ENCODE measurements at places on chromosomes 16 and 17.

DNA sequence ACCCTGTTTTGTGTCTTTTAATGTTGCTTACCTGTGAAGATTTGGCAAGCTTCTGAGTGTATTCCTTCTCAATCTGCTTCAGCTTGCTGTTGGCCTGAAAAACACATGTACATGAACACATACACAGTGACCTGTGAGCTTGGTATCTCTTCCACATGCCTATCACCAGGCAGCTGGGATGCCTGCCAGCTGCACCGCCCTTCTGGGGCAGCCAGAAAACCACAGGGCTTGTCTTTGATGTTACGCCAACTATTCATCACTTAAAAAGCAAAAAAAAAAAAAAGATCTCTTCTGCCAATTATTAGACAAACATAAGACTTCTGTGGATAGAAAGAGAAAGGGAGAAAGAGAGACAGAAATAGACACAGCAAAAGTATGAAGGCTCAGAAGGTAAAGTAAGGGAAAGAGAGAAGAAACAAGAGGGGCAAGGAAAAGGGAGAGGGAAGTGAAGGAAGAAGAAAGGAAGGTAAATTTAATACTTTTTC is 189.2 kb upstream of the AXIN2 start:
- no peak overlapping the region for H3K27ac ChIP-seq
- no peak for DNase-seq
- no peak overlapping the region for H3K4me3 ChIP-seq

DNA sequence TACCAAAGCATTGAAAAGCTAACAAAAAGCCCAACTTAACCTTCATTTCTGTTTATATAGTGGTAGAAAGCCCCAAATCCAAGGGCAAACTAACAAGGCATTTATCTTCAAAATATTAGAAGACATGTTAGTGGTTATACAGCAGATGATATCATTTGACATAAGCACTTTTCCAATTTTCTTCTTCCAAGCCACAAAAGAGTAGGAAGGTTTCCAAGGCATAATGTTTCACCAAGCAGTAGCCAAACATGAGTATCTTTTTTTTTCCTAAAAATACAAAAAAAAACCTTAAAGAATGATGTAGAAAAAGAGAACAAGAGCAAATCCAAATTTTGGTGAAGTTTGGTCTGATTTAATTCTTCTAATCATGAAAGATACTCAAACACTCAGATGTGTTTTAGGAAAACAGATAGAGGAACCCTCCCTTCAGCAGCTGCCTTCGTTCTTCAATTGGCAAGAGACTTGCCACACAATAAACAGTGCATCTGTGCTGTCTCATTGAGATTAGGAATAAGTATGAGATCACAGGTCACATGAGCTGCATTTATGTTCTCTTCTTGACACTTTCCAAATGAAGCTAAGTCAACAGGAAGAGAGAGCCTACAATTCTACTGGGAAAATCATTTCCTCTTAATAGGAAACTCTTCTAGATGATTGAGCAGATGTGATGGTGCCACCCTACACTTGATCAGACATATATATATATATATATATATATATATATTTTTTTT is 106.7 kb downstream of the TTC19 start:
- DNase-seq, result no peak
- H3K27me3 ChIP-seq, result no peaks in the 10 kb centered on the region
- no peak overlapping the region for H3K4me3 ChIP-seq
- peaks cover 4% of the 10 kb centered on the region for H3K36me3 ChIP-seq
- H3K27ac ChIP-seq, result no peak overlapping the region

DNA sequence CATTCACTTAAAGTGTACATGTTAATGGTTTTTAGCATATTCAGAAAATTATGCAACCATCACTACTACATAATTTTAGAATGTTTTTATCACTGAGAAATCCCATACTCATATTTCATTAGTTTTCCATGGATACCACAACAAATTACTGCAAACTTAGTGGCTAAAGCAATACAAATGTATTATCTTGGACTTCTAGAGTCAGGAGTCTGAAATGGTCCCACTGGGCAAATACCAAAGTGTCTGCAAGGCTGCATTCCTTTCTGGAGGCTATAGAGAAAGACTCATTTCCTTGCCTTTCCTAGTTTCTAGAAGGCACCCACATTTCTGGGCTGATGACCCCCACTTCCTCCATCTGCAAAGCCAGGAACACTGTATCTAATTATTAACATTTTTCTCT is 16.9 kb upstream of the GNAO1 start:
- no peak overlapping the region for H3K4me3 ChIP-seq
- no peaks in the 10 kb centered on the region for H3K27me3 ChIP-seq
- no peak overlapping the region for H3K27ac ChIP-seq
- H3K36me3 ChIP-seq, result no peaks in the 10 kb centered on the region
- DNase-seq, result no peak

GRCh38 chr16:23356941-23357340 is 54.8 kb downstream of the SCNN1B start:
- H3K4me1 ChIP-seq, result no peaks in the 10 kb centered on the region
- no peaks in the 10 kb centered on the region for H3K27me3 ChIP-seq
- DNase-seq, result no peak
- no peaks in the 10 kb centered on the region for H3K36me3 ChIP-seq

- no peak overlapping the region for H3K4me3 ChIP-seq
- DNase-seq, result no peak
- H3K36me3 ChIP-seq, result no peaks in the 10 kb centered on the region
- H3K4me1 ChIP-seq, result no peaks in the 10 kb centered on the region
These were observed 38.7 kb upstream of the DHX8 start for GRCh38 chr17:43445009-43445589.

DNA sequence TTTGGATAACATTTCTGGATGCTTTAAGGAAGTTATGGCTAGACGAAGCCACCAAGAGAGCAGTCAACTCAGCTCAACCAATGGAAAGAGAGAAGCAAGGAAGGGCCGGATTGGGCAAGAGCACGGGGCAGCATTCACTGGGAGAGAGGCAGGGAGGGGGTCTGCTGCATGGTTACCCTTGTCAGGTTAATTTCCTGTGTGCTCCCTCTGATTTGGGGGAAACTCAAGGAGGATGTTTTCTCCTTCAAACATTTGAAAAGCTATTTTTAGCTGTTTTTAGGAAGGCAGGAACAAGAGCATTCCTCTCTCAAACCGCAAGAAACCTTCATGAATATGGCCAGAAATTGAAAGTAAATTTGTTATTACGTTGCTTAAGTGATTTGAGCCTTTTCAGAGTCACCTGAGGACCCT is 118.5 kb upstream of the ZFHX3 start:
- no peaks in the 10 kb centered on the region for H3K36me3 ChIP-seq
- H3K4me1 ChIP-seq, result peaks cover 37% of the 10 kb centered on the region
- H3K4me3 ChIP-seq, result peak overlapping the region; percentile 68
- DNase-seq, result no peak
- no peaks in the 10 kb centered on the region for H3K27me3 ChIP-seq
- peak overlapping the region; percentile 70 for H3K27ac ChIP-seq

- H3K4me1 ChIP-seq, result no peaks in the 10 kb centered on the region
- no peak overlapping the region for H3K4me3 ChIP-seq
- DNase-seq, result no peak
- no peaks in the 10 kb centered on the region for H3K27me3 ChIP-seq
These were observed 11.0 kb downstream of the MYCBPAP start for GRCh38 chr17:50519141-50519834.

DNA sequence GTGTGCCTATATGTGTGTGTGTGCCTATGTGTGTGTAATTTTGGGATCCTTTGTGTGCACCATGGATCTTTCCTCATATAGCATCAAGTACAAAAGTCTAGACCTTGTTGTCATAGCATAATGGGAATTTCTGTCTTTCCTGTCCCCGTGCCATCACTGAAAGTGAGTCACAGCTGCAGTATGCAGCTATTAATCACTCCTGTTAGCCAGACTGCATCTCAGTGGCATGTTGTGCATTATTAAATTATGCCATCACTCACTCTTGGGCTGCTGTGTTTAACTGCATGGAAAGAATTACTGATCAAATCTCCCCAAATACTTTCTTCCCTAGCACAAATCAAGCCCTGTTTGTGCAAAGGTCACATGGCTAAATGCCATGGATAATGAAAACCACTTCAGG is 92.4 kb downstream of the CBLN1 start:
- no peak overlapping the region for H3K27ac ChIP-seq
- DNase-seq, result no peak
- no peaks in the 10 kb centered on the region for H3K4me1 ChIP-seq

DNA sequence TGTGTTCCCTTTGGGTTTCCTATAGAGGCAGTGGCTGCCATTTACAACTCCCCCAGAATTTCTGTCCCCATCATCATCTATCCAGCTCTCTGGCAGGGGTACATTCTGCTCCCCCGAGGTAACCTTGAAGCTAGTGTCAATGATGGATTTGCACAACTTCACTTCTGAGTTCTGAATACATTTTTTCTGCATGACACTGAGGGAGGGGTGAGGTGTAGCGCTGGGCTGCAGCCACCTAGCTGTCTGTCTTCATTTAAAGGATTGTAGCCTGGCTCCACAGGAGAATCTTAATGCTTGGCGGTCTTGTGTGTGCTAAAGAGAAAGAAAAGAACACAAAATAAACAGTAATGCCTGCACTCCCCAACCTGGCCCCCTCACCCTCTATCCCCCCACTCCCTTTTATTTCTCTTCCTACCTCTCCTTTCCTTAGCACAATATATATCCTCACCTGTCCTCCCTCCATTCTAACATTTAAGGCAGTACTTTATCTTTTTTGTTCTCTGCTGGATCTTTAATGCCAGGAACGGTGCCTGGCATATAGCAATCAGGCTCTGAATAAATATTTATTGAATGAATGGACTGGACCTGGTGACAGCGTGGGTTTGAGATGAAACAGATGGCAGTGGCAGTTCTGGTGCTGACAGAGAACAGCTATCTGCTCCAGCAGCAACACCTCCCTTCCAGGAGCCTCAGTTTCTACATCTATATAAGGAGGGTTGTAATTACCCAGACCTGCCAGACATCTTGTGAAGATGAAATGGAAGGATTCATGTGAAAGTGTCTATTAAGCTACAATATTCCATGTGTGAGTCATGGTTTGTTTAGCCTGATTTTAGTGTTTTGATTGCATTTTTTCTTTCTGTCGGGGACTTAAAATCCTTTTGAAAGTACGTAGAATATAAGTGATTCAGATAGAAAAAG is 163.5 kb upstream of the CDH11 start:
- no peak overlapping the region for H3K27ac ChIP-seq
- H3K4me3 ChIP-seq, result peak overlapping the region; percentile 18
- no peak for DNase-seq
- peaks cover 11% of the 10 kb centered on the region for H3K4me1 ChIP-seq
- H3K36me3 ChIP-seq, result no peaks in the 10 kb centered on the region

DNA sequence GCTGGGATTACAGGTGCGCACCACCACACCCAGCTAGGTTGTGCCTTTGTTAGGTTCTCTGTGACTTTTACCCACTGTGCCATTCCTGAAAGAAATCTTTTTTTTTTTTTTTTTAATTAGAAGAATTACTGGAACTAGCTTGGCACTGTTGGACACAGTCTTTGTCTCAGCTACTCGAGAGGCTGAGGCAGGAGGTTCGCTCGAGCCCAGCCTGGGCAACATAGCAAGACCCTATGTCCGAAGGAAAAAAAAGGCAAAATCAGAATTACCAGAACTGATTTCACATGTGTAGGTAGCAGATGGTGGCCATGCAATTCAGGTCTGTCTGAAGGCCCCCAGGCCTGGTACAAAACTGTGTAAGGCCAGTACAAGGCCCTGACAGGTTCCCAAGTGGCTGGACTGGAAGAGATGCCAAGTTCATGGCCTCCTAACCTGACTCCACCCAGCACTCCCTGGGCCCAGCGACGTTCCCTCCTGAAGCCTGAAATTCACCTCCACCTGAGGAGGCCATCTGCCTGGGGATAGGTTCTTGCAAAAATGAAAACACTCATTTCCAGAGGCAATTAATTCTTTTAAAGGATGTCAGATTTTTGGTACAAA is 23.0 kb downstream of the CARHSP1 start:
- H3K36me3 ChIP-seq, result peaks cover 13% of the 10 kb centered on the region
- no peaks in the 10 kb centered on the region for H3K4me1 ChIP-seq
- H3K27ac ChIP-seq, result no peak overlapping the region
- no peaks in the 10 kb centered on the region for H3K27me3 ChIP-seq
- no peak for DNase-seq
- H3K4me3 ChIP-seq, result no peak overlapping the region

GRCh38 chr16:54930005-54930868 is at the start of gene IRX5:
IRX5 (plus strand) TSS chr16:54930865; CDS start chr16:54931199, 334 bp downstream.
- H3K27ac ChIP-seq, result peak within 1 kb of the TSS; percentile 86
- no peaks in the 10 kb centered on the region for H3K27me3 ChIP-seq
- peaks cover 7% of the 10 kb centered on the region for H3K4me1 ChIP-seq
- H3K4me3 ChIP-seq, result peak within 1 kb of the TSS; percentile 83
- H3K36me3 ChIP-seq, result no peaks in the 10 kb centered on the region
- DNase-seq, result peak; percentile 71

DNA sequence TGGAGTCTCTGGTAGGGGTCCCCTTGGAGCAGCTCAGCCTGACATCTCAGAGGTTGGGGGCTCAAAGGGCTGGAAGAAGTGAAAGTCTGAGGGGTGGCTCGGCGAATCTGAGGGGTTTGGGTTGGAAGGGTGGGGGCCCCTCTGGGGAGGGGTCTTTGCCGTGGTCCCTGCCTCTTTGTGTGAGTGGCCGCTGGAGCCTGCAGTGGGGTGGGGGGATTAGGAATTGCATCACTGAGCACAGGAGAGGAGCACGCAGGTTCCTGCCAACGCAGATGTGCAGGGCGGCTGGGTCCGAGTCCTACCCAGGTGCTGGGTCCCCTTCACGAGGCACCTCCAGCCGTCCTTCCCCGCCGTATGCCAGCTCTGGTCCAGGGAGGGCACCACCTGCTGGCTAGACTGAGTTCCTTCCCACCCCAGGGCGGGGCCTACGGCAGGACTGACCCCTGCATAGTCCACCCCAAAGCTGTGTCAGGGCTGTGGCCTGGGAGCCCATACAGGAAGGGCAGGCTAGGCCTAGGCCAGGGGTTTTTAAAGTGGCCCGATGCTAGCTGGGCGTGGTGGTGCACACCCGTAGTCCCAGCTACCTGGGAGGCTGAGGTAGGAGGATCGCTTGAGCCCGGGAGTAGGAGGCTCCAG is 9.9 kb downstream of the FMNL1 start:
- H3K27me3 ChIP-seq, result no peaks in the 10 kb centered on the region
- no peak overlapping the region for H3K27ac ChIP-seq
- H3K4me1 ChIP-seq, result no peaks in the 10 kb centered on the region
- H3K36me3 ChIP-seq, result no peaks in the 10 kb centered on the region
- no peak overlapping the region for H3K4me3 ChIP-seq
- DNase-seq, result no peak

Measured in thoracic aorta (tissue), 2 donors.